ENCODE measurements at places on chromosomes 4 and X. TPM values are rescaled to one million over a fixed set of nuclear protein-coding genes. Genes with fewer than 3 reads are reported as not detected.

DNA sequence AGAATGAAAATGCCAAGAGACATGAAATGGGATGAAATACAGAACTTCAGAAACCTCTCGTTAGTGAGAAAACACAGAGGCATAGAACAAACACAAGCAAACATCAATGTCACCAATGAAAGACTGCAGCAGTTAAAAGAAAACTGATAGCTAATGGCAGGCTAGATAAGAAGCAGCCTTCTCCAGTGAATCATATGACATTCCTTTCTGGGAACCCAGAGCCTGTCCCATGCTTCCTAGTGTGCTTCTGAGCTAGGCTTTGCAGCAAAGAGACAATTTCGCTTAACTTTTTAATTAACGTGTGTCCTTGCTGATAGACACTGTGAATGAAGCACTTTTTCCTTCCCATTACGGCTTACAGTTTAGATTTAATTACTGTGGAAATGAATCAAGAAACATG lies 444.6 kb downstream of the IL15 start:
- no peak for DNase-seq

- DNase-seq: peak; percentile 94
Observed at GRCh38 chr4:133148690-133149363, at the start of gene PCDH10. PCDH10 (plus strand) TSS chr4:133149294; CDS start chr4:133150141, 847 bp downstream.

- no peak for DNase-seq
Observed at GRCh38 chr4:53626491-53626890, 35.2 kb upstream of the LNX1 start.

DNA sequence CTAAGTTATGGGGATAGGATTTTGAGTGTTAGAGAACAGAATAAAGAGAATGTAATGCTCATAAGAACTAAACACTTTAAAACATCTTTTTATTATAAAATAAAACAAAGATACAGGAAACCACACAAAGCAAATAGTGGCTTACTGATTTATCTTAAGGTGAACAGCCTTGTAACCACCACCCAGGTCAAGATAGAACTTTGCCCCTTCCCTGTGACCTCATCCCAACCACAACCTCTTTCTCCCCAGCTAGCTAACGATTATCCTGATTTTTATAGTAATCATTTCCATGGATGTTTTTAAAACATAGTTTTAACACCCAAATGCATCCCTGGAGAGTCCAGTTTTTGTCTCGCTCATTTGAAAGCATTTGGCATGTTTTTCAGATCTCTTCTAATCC lies 17.0 kb downstream of the HELT start:
- DNase-seq: no peak

DNA sequence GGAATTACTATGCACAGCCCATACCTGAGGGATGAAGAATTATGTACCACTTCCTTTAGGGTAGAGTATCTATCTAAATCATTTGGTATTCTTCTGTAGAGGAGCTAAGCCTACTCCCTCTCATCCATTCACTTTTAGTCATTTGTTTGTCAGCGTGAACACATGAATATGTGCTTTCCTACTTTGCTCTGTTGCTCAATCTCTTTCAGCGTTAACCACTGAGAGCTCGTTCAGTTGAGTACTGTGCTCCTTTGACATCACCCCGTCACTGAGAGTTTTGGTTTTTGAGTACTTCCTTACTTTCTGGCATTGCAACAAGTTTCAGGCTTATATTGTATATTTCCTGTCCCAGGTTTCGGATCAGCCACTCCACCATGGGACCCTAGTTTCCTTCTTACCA lies 700.6 kb downstream of the NLGN4X start:
- DNase-seq: no peak

GRCh38 chr4:137526681-137527080 lies 5.6 kb downstream of the PCDH18 start:
- DNase-seq: no peak

DNA sequence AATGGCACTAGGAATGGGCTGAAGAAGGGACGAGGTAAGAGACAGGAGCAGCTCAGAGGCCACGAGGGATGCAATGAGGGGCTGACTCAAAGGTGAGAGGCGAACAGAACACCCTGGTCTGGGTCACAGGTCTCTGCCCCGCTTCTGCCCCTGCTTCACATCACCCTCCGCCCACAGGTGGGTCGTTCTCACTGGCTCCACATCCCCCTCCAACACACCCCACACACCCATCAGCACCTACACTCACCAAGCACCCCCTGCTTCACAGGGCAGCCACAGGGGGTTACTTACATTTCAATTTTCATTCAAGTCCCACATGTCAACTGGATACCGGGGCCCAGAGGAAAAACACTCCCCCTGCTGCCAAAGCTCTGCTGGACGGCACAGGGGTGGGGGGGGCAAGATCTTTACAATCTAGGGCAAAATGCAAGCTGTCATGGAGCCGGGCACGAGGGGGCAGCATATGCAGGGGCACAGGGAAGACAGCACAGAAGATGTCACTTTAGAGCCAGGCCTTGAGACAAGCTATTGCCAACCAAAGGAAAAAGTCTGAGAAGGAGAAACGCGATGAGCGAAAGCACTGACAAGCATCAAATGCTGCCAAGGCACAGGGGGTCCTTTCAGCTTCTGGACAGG lies 94.0 kb downstream of the AFAP1 start:
- DNase-seq: no peak

GRCh38 chr4:67452100-67452845 lies 93.0 kb downstream of the CENPC start:
- DNase-seq: no peak

DNA sequence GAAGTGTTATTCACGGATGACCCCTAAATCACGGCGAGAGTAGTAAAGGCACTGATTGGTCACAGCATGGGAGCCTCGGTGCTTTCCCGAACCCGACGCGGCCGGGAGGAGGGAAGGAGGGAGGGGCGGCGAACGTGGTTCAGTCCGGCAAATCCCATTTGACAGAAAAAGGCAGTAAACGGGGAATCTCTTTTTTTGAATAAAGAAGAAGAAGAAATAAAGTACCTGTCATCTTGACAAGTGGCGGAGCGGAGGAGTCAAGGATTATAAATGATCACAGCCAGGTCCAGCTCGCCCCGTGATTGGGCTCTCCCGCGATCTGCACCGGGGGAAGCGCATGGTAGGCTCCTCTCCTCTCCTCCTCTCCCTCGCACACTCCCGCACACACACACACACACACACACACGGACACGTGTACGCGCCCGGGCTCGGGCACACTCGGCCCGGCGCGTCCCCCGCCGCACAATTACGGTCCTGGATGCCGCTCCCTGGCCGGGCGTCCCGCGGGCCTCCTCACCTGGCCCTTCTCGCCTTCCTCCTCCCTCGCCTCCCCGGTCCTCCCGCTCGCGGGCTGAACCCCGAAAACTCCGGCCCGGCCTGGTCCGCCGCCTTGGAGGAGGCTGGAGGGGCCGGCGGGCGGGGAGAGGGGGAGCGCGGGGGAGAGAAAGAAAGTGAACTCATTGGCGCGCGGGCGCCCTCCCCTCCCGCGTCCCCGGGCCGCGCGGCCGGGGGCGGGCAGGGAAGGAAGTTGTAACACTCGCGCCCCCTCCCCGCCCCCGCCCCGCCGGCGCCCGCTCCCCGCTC lies 99.2 kb upstream of the TENM3 start:
- DNase-seq: no peak

- DNase-seq: no peak
Observed at GRCh38 chrX:130084631-130085237, 25.6 kb downstream of the ELF4 start.

DNA sequence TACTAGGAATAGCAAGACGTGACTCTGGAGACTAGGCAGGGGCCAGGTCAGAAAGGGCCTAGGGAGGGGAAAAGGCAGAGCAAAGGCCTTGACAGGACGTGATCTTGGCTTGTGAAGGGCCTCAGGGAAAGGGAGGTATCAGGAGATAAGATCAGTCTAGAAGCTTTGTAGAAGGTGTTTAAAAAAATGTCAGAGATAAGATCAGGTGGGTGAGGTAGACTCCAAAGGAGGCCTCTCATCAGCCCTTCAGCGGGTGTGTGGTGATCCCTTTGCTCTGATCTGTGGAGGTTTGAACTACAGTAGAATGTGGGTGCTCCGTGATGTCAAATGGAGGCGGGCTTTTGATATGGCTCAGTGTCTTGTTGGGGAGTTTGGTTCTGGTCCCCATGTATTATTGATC lies 78.8 kb upstream of the PRPS1 start:
- no peak for DNase-seq

GRCh38 chrX:123764967-123765871 lies 32.4 kb upstream of the THOC2 start:
- peak; percentile 96 for DNase-seq

- no peak for DNase-seq
Observed at GRCh38 chrX:24398766-24399165, 38.3 kb downstream of the SUPT20HL1 start.

DNA sequence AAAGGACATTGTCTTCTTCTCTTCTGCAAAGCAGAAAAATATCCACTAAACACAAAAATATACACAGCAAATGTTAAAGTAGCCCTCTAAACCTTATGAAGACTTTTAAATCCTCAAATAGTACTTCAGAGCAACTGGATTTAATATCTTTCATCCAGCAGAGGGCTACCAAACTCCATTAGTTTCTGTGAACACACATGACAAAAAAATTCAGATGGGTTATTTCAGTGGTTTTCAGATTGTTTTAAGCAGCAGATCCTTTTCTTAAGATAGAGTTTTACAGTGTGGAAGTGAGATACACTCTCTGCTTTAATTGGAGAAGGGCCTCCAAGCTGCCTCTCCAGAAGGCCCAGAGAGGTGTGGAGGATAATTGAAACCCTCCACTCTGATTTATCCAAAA lies 56.7 kb downstream of the ANK2 start:
- DNase-seq: no peak

DNA sequence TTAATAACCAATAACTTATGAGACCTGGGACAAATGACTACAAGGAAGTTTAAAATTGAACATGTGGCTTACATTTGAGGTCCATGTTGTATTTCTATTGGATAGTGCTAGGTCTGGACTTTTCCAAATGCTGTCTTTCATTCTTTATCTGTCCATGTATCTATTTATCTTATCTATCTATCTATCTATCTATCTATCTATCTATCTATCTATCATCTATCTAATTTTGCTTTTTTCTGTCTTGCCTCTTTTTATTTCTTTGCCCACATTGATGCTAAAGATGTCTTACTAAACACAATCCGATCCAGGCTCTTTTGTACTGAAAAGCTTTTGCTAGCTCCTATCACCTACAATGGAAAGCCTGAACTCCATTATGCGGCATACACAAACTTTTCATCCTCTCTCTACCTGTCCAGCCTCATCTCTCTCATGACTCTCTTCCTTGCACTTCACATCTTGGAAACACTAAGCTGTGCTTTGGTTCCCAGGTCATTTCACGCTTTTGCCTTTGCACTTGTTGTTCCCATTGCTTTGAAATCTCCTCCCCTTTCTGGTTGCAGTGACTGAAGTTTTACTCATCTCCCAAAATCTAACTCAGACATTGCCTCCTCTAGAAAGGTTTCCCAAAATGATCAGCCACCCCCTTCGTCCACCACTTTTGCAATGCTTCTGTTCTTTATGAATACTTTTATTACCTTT lies 107.2 kb downstream of the SYNPO2 start:
- DNase-seq: no peak

GRCh38 chr4:90146306-90146705 lies 19.1 kb downstream of the CCSER1 start:
- no peak for DNase-seq

DNA sequence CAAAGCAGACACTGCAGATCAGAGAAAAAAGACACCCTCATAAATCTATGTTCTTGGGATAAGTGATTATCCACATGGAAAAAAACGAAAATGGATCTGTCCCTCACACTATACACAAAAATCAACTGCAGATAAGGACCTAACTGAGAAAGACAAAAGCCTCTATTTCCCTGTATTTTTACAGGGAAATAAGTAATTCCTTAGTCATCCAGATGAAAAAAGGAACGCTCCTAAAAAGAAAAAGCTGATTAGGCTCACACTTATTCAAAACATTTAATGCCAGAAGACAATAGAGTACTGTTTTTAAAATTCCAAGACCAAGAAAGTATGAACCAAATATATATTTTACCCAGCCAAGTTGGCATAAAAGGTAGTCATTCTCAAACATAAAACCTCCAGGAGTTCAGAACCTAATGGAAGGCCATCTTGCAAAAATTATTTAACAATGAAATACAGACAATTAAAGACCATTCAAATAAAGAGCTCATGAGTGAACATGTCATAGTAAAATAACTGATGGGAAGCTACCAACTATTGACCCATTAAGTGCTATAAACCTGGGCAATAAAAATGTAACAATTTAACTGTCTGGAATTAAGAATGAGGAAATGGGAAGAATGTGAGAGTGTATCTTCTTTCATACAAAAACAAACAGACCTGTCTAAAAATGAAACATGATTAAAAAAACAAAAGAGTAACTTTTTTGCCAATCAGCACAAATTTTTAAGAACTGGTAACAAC lies 20.4 kb downstream of the PAPSS1 start:
- no peak for DNase-seq

DNA sequence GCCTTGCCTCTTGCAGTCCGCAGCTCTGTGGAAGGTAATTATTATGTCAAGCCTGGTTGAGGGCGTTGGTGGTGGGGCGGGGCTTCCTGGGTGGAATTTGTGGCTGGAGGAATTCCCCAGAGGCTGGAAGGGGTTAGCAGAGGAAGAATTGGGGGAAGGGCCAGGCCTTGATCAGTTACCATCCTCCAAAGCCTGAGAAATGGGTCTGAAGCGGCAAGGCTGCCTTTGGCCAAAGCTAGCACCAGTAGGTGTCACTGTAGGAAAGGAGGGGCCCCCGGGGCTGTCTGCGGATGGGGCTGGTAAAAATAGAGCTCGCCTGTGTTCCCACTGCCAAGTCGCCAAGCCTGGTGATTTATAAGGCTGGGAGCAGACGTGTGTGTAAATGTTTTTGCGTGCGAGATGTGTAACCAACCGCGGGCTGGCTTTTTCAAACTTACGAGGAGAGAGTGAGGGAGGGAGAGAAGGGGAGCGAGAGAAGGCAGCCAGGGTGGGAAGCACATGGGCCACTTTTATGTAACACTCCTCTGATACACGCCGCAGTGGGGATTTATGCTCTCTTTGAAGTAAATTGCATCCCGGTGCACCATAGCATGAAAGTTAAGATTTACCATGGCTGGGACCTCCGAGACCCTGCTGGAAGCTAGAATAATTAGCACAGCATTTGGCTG lies 367.0 kb downstream of the BCOR start:
- DNase-seq: peak; percentile 92

The SPANXB1 gene
- total RNA-seq: not detected

The CXCL8 gene
- 3.1 TPM for total RNA-seq

The ZNF718 gene
- 6.3 TPM for total RNA-seq

The APLN gene
- total RNA-seq: 6.1 TPM

The TMPRSS11F gene
- not detected for total RNA-seq

The HTT-AS gene
- not detected for total RNA-seq

The LUZP4 gene
- total RNA-seq: not detected

The EGF gene
- total RNA-seq: 0.14 TPM

Measured in posterior vena cava (tissue), 2 donors.